ENCODE measurements at places on chromosomes 4 and X. TPM values are rescaled to one million over a fixed set of nuclear protein-coding genes. Genes with fewer than 3 reads are reported as not detected.

GRCh38 chr4:57488366-57489162, 378.4 kb upstream of the IGFBP7 start:
- no peaks in the 10 kb centered on the region for H3K36me3 ChIP-seq
- no peaks in the 10 kb centered on the region for H3K4me1 ChIP-seq
- no peaks in the 10 kb centered on the region for H3K27me3 ChIP-seq

- H3K27me3 ChIP-seq, result no peaks in the 10 kb centered on the region
- no peak overlapping the region for H3K4me3 ChIP-seq
- H3K36me3 ChIP-seq, result no peaks in the 10 kb centered on the region
- DNase-seq, result no peak
- H3K4me1 ChIP-seq, result no peaks in the 10 kb centered on the region
These were observed 276.0 kb downstream of the UNC5C start for GRCh38 chr4:95272797-95273196.

Gene FAM9C
- not detected for polyA plus RNA-seq

- no peak for DNase-seq
- H3K27ac ChIP-seq, result no peak overlapping the region
- no peaks in the 10 kb centered on the region for H3K36me3 ChIP-seq
These were observed 772 bp upstream of the SLC49A3 start for GRCh38 chr4:689723-690122.

GRCh38 chr4:137614491-137614890, 82.2 kb upstream of the PCDH18 start:
- H3K36me3 ChIP-seq, result no peaks in the 10 kb centered on the region
- no peak overlapping the region for H3K4me3 ChIP-seq
- DNase-seq, result no peak

- no peaks in the 10 kb centered on the region for H3K36me3 ChIP-seq
- DNase-seq, result no peak
- H3K27me3 ChIP-seq, result no peaks in the 10 kb centered on the region
These were observed 174.8 kb upstream of the GLRA2 start for GRCh38 chrX:14354521-14354920.

GRCh38 chr4:118396881-118397622, 44.2 kb upstream of the PRSS12 start:
- no peak overlapping the region for H3K4me3 ChIP-seq
- no peaks in the 10 kb centered on the region for H3K36me3 ChIP-seq
- DNase-seq, result no peak
- peaks cover 9% of the 10 kb centered on the region for H3K27me3 ChIP-seq
- H3K27ac ChIP-seq, result no peak overlapping the region

Gene MAPK10
- not detected for polyA plus RNA-seq
